ENCODE measurements at places on chromosomes 5 and 9.
A peak's percentile ranks its signal among the peaks of the same experiment; 100 is the strongest.

DNA sequence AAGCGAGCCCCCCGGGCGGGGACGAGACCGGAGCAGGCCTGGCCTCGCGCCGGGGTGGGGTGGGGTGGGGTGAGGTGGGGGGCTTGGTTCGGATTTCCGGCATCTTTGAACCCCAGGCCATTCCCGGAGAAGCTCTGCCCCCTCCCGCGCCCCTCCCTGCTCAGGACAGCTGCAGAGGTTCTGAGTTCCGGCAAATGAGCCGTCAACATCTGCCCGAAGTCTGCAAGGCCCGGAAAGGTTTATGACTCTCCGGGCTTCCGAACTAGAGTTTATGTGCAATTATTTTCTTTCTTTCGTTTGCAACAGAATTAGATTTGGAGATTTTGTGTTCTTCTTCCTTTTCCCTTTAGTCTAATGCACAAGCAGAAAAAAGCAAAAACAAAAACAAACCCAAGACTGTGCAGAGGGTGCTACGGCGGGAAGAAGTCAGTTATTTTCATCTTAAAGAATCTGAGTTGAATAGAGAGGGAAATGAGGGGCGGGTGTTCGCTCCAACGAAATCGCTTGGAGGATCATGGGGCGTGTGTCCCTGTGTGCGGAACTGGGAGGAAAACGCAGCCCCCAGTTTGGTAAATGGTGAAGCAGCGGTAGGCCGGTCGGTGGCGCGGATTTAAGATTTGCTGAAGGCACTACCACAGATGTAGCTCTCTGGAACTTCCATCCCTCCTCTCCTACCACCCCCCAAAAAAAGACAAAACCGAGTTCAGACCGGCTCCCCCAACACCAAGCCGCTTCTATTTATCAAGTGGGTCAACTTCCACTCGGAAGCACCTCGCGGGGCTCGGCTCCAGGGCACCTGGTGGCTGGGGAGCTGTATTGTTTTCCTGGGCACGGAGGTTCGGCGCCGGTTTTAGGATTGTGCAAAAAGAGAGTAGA, 4.8 kb downstream of the LHX2 start:
- no peak for DNase-seq

DNA sequence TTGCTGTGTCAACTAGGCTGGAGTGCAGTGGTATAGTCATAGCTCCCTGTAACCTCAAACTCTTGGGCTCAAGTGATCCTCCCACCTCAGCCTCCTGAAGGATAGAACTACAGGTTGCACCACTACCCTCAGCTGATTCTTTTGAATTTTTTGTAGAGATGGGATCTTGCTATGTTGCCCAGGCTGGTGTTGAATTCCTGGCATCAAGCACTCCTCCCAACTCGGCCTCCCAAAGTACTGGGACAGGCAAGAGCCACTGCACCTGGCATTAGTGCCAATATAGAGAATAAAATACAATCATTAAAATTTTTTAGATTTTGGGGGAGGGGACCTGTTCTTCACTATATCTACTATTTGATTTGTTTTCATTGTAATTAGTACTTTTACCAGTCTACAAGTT, 15.4 kb downstream of the PPIP5K2 start:
- no peak for DNase-seq

GRCh38 chr5:77946381-77947040, 170.4 kb upstream of the TBCA start:
- peak; percentile 6 for DNase-seq

- no peak for DNase-seq
Measured at GRCh38 chr5:32551865-32552264, 33.5 kb upstream of the SUB1 start.

DNA sequence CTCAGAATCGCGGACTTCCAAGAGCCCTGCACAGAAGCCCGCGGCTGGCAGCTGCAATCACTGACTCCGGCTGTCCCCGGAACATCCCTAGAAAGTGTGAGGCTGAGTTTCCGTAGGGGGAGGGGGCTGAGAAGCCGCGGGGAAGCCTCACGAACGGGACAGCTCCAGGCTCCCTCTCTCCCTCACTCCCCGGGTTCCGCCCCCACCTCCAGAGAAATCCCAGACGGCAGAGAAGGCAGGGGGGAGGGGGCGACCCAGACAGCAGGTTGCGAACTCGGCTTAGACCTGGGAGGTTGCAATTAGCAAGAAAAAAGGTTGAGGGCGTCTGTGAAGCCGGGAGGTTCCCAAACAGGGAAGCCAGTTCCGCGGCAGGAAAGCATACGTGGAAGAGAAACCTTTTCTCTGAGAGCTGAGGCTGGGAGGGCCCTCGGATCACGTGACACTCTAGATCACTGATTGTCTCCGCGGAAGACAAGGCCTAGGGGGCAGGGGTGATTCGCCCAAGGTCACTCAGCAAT, 73.8 kb upstream of the CPLX2 start:
- DNase-seq, result no peak

DNA sequence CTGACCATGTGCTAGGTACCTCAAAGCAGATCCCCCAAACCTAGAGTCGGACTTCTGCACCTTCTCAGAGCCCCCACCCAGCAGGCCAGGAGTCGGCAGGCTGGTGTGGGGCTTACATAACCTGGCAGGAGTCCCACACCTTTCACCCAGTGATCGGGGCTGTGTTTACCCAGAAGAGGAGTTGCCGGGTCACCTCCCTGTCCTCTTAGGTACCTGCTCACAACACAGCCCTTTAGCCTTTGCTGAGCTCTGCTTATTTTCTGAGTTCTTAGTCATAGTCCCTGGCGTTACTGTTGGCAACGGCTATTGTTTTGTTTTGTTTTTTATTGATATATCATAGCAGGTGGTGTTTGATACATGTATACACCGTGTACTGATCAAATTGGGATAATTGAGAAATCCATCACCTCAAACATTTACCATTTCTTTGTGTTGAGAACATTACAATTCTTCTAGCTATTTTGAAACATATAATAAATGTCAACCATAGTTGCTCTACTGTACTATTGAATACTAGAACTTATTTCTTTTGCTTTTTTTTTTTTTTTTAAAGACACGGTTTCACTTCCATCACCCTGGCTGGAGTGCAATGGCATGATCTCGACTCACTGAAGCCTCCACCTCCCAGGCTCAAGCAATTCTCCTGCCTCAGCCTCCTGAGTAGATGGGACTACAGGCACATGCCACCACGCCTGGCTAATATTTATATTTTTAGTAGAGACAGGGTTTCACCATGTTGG, 10.4 kb upstream of the EEIG1 start:
- DNase-seq, result no peak

DNA sequence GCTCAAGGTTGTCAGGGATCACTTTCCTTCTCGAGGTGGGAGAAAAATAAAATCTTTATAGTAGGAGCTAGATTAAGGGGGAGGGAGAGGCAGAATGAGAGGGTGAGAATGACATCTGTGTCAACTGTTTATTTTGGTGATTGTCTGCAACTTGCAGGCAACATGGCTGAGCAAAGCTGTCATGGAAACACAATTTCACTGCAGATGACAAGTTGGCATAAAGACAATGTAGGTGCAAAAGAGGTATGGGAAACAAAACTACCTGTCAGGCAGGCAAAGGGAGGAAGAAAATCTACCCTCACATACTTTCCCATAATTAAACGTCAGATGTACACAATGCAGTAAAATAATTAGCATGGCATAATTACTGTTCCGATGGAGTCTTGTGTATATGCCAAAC, 167.4 kb downstream of the SLIT3 start:
- DNase-seq, result no peak

DNA sequence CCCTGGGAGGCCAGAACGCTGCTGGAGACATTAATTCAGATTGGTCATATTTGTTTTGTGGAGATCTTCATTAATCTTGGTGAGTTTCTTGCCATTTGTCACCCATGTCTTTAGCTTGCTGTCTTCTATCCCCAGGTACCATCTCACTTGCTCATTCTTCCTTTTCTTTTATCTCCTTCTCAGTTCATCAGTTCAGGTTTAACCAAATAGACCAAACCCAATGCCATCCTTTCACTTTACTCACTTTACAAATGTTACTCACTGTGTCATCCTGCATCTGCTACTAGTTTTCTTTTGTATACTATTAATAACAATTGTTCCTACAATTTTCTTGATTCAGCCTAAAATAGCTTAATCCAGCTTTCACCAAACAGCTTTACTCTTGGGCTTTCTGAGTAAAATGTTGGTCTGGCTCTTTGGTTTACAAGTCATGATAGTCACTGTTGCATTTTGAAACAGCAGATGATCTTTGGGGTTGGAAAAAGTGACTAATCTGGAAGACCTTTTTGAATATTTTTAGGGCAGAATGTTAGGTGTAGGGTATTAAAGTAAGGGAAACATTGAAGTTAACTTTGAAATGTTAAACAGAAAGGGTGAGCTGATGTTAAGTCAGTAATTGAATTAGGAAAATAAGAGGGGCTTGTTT, 246.9 kb downstream of the ZSWIM6 start:
- DNase-seq, result no peak

DNA sequence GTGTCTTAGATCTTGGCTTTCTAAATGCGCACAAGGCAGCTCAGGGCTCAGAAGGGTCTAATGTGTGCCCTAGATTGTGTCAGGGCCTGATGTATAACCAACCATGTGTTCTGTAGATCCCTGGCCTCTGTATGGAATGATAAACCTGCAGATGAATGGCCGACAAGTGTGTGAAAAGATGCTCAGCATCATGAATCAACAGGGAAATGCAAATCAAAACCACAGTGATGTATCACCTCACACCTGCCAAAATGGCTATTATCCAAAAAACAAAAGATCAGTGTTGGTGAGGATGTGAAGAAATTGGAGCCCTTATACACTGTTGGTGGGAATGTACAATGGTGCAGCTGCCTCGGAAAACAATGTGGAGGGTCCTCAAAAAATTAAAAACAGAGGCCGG, 489.8 kb downstream of the SEMA5A start:
- no peak for DNase-seq

DNA sequence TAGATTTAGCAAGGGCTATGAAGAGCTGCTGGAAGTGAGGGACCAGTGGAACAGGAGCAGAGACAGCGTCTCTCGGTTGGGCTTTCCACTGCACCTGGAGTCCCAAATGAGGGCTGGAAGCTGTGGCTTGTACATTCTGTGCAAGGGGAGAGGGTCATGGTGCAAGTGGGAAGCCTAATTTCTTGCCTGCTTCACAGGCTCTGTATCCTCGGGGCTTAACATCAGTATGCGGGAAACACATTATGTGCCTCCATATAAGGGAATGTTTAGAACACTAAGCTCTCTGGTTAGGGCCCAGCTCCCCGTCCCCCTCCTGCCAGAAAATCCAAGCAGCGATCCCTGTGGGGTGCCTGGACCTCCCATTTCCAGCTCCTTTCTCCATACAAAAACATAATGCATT, 89.0 kb upstream of the NIPAL4 start:
- DNase-seq, result peak; percentile 74

- no peak for DNase-seq
Measured at GRCh38 chr5:138840103-138840502, 35.0 kb downstream of the LRRTM2 start.

- peak; percentile 94 for DNase-seq
Measured at GRCh38 chr5:169268019-169268418, 32.9 kb downstream of the SLIT3 start.
